ENCODE measurements at places on chromosomes 7 and 10.

GRCh38 chr7:7688310-7688709 is 30.1 kb downstream of the RPA3 start:
- DNase-seq: no peak

DNA sequence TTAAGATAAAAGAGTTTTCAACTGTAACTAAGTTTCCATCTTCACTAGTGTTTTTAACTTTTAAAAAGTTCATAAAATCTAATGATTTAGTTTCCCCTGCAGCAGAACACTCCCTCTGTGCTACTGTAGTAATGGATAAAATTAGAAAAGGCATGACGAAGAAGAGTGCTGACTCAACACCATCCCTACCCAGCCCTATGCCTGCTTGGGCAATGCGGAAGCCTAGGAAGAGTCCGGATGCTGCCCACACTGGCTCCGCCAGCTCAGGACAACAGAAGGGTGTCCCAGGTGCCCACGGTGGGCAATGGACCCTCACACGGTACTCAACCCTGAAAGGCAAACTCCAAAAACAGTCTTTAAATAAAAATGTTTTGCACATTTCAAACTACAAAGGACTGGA is 118.2 kb downstream of the LARP4B start:
- DNase-seq: no peak

- DNase-seq: no peak
Observed at GRCh38 chr7:158559356-158559755, 28.3 kb downstream of the PTPRN2 start.

GRCh38 chr7:71682841-71683781 is 551.2 kb downstream of the GALNT17 start:
- DNase-seq: no peak
